ENCODE measurements at places on chromosomes 16 and 17.

DNA sequence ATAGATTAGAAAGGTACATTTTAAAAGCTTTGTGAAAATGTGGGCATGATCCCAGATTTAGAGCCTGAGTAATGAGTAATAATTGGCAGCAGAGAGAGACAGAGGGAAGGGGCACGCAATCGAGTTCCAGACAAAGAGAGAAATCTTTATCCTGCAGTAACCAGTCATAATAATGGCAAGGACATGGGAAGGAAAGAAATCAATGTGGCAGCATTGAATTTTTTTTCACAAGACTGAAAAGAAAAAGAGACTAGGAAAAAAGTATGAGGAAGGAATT lies 790.8 kb upstream of the SOX9 start:
- no peak for DNase-seq

- DNase-seq, result peak; percentile 53
Observed at GRCh38 chr17:62109378-62109902, 44.4 kb upstream of the MED13 start.

GRCh38 chr16:87966685-87967185 lies 15.5 kb downstream of the BANP start:
- no peak for DNase-seq

DNA sequence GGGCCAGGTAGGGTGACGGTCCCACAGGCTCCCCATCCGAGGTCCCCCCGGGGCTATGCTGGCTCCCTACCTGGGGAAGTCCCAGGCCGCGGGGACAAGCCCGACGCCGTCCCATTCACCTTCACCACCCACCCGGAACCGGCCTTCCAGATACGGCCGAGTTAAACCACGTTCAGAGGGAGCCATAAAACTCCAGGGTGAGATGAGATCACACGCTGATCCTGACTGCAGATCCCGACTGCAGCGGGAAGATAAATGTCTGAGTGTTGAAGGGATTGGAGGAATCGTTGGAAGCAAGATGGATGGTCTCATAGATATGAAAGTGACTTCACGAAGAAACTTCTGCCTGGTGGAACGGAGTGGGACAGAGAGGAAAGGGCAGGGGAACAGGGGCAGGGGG lies 13.6 kb upstream of the C1QTNF8 start:
- DNase-seq, result no peak

- no peak for DNase-seq
Observed at GRCh38 chr17:72616447-72616846, 476.0 kb downstream of the SLC39A11 start.

- DNase-seq, result no peak
Observed at GRCh38 chr16:85571813-85572619, 41.1 kb upstream of the GSE1 start.

DNA sequence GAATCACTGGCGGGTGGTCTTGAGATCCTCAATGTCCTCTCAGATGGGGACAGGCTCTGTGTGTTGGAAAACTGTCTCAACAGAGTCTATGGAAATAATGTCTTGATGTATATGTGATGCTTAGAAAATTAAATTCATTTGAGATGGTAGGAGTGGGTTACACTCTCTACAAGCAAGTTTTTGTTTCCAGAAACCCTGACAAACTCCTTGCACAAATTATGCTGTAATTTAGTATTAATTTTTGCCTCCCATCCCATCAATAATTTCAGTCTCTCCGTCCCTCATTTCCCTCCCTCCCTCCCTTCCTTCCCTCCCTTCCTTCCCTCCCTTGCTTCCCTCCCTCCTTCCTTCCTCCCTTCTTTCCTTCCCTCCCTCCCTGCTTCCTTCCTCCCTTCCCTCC lies 488.0 kb upstream of the C16orf82 start:
- DNase-seq, result no peak

DNA sequence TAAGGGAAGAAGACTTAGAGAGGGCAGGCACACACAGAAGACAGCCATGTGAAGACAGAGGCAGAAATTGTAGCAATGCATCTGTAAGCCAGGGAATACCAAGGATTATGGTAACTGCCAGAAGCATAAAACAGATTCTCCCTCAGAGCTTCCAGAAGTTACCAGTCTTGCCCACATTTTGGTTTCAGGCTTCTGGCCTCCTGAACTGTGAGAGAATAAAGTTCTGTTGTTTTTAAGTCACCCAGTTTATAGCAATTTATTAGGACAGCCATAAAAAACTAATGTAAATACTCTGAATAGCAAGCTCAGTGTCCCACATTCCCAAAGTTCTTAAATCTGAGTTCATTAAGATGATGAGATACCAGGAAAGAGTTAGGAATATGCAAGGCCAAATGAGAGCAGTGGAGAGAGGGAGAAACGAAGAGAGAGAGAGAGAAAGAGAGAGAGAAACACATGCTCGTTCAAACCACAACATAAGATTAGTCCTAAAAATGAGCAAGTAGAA lies 123.4 kb downstream of the HS3ST3A1 start:
- no peak for DNase-seq

DNA sequence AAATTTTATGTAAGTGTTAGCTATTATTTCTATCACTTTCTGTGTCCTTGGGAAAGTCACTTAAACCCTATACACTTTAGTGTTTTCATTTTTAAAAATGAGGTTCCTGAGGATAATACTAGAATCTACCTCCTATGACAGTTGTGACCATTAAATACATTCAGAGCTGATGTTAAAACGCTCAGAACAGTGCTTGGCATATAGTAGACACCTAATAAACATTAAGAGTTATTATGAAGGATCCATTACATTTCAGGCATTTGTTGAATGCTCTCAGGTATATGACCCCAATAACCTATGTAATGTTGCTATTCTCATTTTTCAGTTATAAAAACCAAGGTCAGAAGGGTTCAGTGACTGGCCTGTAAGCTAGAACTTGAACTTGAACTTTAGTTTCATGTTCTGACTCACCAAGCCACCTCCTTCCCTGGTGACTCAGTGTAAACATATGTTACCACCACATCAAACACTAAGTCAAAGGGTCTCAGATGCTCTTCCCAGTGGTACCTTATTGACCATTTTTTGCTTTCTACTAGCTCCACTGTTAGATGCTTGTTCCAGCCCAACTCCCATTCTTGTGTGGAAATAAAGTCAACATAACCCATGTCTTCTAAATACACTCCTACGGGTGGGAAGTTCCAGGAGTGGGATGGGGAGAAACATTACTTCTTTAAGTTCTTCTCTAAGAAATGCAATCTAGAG lies 47.6 kb downstream of the HSD17B2 start:
- no peak for DNase-seq

DNA sequence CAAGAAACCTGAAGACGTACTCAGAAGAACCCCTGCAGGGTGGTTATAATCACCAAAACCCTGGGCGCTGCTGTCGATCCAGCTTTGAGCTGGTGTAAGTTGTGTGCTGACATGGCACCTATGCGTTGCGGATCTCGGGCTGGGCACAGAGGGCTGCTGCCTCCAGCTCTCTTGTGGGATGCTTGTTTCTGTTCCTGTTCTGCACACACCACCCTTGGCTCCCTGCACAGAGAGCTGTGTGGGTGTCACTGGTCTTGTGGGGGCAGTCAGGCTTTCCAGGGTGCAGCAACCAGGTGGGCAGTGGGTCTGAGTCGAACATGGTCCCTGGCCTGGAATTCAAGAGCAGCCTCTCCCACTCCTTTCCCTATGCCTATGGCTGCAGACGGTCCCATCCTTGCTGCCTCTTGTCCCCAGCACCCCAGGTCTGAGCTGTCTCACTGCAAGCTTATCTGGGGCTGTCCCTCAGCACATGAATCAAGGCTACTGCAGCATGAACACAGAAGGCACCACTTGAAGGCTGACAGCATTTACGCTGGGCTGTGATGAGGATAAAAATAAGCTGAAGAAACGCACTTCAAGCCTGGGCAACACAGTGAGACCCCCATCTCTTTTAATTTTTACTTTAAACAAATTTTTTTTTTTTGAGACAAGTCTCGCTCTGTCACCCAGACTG lies 20.1 kb downstream of the ZNF276 start:
- DNase-seq, result no peak

DNA sequence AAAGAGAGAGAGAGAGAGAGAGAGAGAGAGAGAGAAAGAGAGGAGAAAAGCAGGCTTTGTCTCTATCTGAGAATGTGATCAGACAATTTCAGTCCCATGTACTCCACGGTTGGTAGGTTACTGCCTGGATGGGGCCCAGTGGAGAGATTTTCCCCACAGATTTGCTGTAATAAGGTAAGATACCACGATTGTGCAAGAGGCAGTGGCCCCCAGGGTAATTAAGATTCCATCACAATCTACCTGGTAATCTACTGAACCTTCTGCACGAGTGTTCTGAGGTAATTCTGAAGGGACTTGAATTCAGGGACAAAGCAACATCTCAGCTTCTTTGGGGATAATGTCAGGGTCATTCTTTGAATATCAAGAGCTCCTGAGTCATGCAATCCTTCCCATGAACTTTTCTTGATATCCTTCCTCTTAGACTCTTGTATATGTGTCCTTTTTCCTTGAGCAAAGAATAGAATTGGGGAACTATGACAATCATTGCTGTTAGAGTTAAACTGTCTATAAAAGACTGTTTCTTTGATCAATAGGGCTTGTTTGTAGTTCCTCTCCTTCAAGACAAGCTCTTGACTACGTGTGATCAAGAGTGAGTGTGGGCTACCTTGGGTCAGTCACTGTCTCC lies 306.6 kb downstream of the MAF start:
- DNase-seq, result no peak

DNA sequence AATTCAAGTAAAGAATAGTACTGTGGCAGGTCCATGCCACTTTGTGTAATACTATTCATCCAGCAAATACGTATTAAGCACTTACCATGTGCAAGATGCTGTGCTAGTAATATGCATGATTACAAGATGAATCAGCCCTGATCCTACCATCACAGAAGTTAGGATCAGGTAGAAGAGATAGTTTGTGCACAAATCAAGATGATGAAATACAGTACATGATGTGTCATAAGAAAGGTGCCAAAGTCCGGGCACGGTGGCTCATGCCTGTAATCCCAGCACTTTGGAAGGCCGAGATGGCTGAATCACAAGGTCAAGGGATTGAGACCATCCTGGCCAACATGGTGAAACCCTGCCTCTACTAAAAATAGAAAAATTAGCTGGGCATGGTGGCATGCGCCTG lies 10.9 kb downstream of the COG4 start:
- no peak for DNase-seq

DNA sequence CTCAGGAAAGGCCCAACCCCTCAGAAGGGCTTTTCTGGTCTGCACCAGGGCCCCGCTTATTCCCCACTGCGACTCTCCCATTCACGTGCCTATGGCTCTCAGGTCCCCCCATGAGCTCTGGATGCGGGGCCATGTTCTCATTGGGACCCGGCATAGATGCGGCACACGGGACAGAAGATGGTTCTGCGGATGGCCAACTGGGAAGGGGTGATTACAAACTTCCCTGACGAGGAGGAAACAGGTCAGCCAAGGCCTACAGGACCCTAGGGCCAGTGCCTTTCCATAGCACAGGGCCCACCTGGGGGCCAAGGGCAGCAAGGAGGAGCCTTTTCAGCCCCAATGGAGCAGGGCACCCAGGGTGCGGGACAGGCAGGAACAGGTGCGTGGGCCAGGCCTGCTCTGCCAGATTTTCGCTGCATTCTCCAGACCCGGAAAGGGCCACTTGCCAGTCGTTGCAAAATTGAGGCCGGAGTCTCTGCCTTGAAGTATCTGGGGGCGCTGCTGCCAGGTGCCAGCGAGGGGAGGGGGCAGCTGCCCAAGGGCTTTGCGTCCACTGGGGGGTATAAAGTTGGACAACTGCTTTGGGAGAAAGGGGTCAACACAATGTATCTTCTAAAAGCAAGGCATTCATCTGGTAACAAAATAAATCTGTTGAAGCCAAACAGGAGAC lies 20.5 kb downstream of the SLC7A5 start:
- no peak for DNase-seq

GRCh38 chr16:47079860-47080259 lies 63.9 kb downstream of the NETO2 start:
- DNase-seq, result no peak

DNA sequence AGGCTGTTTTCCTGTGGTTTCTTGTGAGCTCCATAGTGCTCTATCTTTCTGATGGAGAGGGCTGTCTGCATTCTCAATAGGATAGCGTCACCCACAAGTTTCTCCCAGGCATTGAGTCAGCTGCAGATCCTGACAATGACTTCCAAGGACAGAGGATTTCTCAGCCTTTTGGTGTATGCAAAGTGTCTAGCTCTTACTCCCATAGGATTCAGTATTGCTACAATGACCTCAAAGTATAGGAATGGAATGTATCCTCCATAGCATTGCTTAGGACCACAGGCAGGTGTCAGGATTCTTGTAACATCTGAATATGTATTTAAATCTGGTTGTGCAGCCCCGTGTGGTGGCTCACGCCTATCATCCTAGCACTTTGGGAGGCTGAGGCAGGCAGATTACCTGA lies 32.3 kb downstream of the SMIM36 start:
- no peak for DNase-seq
